ENCODE measurements at places on chromosomes 4 and X.
A peak's percentile ranks its signal among the peaks of the same experiment; 100 is the strongest.

DNA sequence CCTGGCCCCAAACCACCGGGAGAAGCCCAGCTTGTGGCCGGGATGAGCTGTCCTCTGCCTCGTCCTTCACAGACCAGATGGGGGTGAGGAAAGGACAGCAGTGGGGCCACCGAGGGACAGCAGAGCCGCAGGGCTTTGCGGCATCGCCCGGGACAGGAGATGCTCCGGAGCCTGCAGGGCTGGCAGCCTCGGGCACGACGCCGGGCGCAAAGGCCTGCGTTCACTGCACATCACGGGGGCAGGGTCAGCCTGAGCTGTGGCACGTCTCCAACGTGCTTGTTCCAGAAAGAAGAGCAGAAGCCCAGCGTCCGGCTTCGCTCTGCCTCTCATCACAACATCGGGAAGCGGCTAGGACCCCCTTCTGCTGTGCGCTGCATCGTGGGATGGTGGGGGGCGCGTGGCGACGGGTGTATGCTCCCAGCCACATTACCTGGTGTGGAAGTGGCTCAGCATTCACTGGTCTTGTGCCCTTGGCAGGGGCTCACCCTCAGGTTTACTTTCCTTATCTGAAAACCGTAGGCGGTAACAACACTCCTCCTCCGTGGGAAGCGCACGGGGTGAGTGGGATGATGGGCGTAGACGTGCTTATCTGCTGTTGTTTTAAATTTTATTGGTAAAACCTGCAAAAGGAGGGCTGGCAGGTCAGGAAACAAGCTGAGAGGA is 7.4 kb downstream of the TADA2B start:
- no peak for DNase-seq

DNA sequence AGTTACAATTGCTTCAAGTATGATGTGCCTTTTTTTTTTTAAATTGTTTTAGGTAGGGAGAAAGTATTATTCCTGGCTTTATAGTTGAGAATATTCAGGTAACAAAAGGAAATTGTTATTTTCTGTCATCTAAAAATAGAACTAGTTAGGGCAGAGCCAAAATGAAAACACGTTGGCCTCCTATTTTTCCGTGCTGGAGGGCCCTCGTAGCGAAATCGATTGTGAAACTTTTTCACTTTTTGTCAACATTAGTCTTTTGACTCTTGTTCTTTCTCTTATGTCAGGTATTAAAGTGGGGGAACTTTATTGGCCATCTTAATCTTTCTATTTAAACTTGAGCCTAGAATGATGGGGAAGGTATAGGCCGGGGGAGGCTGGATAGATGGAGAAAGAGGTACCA is 104.9 kb downstream of the ARHGAP10 start:
- no peak for DNase-seq

DNA sequence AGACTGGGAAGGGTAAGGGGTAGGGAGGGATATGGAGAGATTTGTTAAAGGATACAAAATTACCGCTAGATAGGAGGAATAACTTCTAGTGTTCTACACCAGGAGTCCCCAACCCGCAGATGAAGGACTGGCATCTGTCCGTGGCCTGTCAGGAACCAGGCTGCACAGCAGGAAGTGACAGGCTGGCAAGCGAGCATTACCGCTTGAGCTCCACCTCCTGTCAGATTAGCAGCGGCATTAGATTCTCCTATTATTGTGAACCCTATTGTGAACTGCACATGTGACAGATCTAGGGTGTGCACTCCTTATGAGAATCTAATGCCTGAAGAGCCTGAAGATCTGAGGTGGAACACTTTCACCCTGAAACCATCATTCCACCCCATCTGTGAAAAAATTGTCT is 27.9 kb upstream of the BBS7 start:
- DNase-seq: no peak

- DNase-seq: no peak
These were observed 19.8 kb downstream of the VCX3B start for GRCh38 chrX:8484360-8484949.

GRCh38 chr4:38190717-38191178 is 230.6 kb downstream of the PTTG2 start:
- no peak for DNase-seq

DNA sequence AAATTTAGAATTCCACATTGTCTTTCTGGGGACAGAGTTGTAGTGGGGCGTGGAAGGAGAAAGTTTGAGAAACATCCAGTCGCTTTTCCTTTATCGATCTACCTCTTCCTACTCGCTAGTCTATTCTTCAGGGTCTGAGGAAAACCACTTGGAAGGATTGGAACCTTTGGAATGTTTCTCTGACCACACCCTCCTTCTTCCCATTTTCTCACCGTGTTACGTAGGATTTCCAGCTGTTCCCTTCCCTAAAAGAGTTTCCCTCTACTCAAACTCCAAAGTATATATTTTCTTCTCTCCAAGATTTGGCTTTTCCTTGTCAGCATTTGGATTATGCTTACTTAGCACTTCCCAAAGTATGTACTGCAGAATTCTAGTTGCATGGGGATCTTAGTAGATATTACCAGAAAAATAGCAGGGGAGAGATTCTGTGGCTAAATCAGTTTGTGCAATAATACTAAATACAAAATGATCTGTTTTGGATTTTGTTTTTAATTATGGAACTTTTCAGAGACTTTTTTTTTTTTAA is 4.9 kb downstream of the ENPEP start:
- DNase-seq: no peak

DNA sequence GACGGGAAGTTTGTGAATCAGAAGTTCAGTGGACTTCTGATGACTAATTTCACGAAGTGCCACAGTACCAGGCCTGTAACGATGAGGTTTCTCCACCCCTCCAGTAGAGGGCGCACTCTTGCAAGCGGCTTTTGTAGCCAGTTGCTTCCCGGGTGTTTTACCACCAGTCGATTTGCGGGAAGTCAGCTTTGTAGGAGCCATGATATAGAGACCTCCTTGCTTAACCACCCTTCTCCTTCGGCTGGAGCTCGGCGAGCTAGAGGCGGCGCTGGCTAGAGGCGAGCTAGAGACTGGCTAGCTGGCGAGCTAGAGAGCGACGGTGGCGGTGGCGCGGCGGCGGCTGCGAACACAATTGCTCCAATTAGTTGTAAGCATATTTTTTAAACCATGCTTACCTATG is 72.0 kb downstream of the IL1RAPL1 start:
- no peak for DNase-seq

DNA sequence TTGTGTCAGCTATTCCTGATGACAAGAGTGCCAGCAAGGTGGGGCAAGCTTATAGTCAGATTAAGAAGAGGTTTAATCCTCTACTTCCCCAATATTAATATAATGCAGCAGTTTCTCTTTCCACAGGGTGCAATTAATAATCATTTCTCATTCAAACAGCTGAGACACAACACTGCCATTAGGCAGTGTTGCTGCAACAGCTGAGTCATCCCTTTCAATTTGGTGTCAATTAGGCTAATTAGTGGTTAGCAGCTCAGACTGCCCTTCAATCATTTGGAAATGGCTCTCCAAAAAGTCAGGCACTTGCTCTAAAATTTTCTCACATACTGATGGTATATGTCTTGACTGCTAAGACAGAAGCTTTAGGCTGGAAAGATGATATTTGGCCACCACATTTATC is 265.7 kb upstream of the FAM241A start:
- no peak for DNase-seq

DNA sequence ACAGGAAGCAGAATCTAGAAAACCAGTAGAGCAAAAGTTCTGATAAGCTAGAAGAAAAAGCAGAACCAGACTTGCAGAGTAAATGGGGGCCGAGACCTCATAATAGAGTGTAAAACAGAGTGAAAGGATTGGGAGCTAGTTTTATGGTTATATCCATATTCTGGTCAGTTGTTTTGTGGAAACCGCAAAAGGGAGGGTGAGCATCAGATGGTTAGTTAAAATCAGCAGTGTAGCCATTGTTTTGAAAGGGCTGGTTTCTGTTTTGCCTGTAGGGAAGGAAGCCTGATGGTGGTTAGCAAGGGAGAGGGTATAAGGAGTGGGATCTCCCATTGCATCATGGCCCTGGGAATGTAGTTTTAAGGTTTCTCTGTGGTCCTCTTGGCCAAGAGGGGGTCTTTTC is 17.2 kb upstream of the CCNI start:
- no peak for DNase-seq

GRCh38 chr4:175823015-175823742 is 11.1 kb upstream of the GPM6A start:
- no peak for DNase-seq

DNA sequence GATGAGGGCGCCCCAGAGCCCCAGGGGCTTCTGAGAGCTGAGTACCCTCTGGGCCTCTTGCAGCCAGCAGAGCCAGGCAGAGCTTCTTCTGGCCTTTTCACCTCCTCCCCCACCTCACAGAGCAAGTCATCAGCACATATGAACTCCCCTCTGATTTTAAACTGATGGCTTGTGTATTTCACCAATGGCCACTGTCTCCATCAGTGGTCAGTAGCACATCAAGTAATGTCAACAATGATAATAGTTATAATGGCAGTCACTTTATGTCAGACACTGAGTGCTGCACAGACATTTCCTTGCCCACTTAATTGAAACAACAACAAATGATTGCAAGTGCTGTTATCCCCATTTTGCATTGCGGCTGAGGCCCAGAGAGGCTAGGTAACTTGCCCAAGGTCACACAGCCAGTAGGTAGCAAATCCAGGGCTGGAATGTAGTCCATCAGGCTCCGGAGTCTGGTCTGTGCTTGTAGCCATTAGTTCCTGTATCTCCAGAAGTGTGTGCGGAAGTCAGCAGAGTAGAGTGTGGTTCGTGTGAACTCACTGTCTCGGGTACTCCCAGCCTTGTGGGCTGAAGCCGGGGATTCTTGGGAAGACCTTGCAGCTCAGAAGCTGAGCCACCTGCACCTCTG is 3.0 kb downstream of the ATP2B3 start:
- no peak for DNase-seq

DNA sequence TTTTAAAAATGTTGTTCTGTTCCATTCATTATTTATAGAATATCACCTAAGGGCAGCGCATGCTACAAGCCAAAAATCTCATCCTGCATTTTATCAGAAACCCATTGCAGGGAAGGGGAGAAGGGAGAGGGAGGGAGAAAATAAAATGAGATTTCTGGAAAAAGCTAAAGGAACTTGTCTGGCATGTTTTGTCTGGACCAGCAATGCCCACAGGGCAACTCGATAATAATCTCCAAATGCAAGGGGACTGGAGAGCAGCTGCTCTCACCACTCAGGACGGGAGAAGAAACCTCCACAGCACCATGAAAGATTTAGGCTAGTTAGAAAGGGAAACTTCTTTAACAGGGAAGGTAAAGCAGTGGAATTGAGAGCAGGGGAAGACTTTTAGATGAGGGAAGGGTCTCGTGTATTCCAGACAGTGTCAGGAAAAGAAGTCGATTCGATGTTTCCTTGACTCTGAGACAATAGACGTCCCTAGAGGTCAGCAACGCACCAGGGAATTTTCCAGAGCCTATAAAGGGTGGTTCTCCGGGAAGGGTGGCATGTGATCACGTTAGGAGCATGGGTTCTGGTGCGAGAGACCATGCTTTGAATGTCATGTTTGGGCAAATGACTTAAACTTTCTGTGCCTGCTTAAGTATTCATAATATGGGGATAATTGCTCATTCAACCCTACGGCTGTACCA is 132.2 kb upstream of the NDP start:
- no peak for DNase-seq

- DNase-seq: peak; percentile 11
These were observed 23.0 kb downstream of the HMX1 start for GRCh38 chr4:8848507-8849265.

DNA sequence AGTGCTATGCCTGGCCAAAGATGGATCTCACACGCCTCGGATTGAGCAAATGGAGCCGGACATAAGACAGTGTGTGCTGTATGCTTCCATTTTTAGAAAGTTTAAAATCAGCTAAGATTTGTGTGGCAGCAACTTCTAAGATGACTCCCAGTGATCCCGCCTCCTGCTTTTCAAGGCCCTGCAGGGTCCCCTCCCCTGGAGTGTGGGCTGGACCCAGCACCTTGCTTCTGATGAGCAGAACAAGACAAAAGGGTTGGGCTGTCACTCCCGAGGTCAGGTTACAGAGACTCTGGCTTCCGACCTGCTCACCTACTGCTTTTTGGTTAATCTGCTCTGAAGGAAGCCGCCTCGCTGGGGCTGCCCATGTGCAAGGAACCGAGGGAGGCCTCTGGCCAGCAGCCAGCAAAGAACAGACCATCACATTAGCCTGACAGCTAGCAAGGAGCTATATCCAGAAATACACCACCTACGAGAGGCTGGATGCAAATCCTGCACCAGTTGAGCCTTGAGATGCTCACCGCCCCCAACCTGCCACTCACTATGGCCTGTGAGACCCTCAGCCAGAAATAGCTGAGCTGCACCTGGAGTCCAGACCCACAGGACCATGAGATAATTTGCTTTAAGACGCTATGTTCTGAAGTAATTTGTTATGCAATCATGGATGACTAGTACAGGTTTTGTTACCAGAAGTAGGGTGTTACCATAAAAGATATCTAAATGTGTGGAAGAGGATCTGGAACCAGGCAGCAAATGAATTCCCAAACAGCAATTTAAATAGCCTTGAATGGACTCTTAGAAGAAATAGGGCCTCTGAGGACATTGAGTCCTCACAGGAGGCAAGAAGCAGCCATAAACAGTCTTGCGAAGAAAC is 47.6 kb downstream of the CRMP1 start:
- no peak for DNase-seq

DNA sequence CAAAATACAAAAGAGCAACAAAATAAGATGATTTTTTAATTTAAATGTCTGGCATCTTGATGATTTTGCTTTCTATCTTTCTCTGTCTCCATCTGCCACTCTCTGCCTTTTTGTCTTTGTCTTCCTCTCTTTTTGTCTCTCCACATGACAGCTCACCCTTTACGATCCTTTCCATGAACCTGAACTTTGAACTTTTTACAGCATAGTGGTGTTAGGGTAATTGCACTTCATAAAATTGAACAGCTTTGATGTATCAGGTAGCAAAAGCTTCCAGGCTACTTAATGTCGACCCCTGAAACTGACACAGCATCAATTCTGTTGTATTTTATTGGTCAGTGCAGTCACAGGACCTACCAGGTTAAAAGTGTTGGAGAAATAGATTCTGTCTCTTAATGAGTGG is 1517.0 kb downstream of the ADGRL3 start:
- DNase-seq: no peak

DNA sequence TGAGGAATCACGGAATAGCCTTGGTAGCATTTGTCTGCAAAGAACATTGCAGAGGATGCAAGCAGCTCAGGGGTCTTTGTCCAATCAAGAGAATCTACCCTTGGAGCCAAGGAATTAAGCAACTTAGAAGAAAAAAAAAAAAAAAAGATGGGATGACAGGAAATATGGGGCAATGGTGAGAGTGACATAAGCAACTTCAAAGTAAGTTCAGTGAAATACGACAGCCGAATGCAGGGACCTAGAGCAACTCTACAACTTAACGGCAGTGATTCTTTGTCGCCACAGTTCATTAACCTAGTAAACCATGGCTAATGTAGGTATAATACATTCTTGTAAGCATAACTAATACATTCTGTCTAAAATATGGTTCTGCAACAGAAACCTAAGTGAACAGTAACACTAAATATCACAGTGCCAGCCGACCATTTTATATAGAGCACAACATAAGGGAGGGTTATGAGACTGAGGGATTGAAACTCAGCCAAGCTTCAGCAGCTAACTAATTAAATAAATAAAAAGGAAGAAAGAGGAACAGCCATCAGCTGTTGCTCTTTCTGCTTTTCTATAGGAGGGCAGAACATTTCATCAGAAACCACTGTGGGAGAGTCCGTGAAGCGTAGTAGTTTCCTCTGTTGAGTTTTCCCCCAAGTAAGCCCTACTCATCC is 74.7 kb downstream of the PPARGC1A start:
- DNase-seq: no peak

GRCh38 chr4:113455061-113455460 is 306.5 kb downstream of the CAMK2D start:
- no peak for DNase-seq

GRCh38 chr4:122639181-122639580 is 18.3 kb upstream of the IL21 start:
- no peak for DNase-seq

GRCh38 chrX:22135171-22135711 is 103.1 kb downstream of the PHEX start:
- no peak for DNase-seq
